ENCODE measurements at places on chromosomes 16 and 17.

DNA sequence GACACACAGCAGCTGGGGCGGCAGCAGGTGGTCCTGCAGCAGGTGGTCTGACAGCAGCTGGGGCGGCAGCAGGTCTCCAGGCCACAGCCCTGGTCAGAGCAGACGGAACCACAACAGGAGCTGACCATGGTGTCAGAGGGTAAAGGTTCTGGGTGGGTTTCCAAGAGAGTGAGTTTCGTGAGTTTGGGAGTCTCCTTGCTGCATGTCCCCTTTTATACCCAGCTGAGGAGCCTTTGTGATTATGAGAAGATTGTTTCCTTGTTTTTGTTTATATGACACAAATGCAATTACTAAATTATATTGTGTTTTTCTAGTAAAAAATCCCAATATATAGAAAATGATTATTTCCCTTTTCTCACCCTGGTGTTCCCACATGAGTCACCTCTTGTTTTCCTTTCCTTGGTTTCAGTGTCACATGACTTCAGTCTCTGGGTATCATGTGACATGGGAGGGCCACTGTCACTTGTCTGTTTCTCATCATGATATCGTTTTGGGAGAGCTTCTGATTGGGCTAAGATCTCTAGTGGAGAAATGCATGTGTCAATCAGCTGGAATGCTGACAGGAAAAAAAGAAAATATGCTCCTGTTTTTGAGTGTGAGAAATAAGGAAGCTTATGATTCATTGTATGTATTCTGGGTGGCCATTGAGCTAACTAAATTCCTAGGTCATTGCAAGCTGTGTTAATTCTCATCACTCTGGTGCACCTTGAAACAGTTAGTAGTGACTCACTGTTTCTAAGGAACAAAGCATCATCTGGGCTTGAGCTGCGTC, at the start of gene KRTAP4-6:
Gene KRTAP4-6, minus strand, starts transcription at position 185 of the 772 bp plus-strand sequence. Its CDS starts 57 bp downstream, at position 128.
- no peak for DNase-seq

GRCh38 chr17:49508866-49509587, 13.9 kb downstream of the NGFR start:
- DNase-seq: no peak

DNA sequence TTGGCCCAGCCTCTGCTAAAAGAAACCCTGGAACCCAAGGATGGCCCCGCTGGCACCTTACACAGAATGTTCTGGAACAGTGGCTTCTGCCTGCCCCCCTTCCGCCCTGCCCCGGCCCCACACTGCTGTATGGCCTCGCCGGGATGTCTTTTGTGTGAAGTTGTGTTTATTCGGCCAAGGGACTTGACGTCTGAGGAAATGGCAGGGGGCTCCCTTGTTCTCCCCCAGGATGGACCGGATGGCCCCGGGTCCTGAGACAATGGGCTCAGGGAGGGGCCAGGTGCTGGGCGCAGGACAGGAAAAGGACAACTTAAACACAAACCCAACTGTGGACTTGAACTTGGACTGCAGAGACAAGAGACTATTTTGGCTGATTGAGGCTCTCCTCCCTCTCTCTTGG, 81.6 kb upstream of the GSE1 start:
- DNase-seq: no peak

DNA sequence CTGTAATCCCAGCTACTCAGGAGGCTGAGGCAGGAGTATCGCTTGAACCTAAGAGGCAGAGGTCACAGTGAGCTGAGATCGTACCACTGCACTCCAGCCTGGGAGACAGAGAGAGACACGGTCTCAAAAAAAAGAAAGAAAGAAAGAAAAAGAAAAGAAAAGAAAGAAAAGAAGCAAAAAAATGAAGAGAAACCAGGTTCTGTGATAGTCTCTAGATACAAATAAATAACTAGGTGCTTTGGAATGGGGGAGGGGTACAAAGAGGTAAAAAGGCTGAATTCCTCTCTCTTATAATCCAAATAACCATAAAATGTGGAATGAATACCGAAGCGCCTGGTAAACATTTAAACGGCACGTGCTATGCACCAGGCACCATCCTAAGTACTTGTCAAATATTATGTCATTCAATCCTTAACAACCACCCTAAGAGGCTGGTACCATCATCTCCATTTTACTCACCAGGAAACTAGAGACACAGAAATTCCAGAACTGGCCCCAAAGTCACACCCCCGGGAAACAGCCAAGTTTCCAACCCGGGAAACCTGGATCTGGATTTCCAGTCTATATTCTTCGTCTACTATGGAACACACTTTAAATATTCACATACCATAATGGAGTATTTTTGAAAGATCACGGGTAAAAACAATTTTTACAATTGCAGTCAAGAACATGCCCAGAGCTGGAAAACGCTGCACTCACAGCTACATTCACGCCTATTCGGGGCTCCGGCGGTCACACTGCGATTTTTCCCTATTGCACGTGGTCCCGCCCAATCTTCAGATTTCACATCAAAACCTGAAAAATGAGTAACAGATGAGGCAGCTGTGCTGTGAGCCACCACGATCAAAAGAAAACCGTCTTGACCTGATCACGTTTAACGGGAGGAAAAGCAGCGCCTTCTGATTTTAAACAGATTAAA, 10.5 kb downstream of the NXN start:
- no peak for DNase-seq

- DNase-seq: no peak
Observed at GRCh38 chr17:64974750-64975317, 55.6 kb upstream of the LRRC37A3 start.

DNA sequence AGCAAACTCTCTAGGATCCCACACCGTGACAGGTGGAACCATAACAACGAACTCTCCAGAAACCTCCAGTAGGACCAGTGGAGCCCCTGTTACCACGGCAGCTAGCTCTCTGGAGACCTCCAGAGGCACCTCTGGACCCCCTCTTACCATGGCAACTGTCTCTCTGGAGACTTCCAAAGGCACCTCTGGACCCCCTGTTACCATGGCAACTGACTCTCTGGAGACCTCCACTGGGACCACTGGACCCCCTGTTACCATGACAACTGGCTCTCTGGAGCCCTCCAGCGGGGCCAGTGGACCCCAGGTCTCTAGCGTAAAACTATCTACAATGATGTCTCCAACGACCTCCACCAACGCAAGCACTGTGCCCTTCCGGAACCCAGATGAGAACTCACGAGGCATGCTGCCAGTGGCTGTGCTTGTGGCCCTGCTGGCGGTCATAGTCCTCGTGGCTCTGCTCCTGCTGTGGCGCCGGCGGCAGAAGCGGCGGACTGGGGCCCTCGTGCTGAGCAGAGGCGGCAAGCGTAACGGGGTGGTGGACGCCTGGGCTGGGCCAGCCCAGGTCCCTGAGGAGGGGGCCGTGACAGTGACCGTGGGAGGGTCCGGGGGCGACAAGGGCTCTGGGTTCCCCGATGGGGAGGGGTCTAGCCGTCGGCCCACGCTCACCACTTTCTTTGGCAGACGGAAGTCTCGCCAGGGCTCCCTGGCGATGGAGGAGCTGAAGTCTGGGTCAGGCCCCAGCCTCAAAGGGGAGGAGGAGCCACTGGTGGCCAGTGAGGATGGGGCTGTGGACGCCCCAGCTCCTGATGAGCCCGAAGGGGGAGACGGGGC, 1.3 kb downstream of the SPN start:
- DNase-seq: peak; percentile 50

DNA sequence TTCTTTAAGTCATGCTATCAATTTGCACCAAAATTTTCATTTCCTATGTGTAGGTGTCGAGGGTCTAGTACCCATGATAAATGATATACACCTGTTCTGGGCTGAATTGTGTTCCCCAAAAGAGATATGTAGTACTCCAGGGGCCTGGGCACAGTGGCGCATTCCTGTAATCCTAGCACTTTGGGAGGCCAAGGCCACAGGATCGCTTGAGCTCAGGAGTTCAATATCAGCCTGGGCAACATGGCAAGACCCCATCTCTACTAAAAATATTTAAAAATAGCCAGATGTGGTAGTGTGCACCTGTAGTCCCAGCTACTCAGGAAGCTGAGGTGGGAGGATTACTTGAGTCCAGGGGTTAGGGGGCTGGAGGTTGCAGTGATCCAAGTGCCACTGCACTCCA, 23.5 kb upstream of the KANSL1 start:
- no peak for DNase-seq

- DNase-seq: no peak
Observed at GRCh38 chr17:9792181-9792840, 919 bp upstream of the DHRS7C start.

DNA sequence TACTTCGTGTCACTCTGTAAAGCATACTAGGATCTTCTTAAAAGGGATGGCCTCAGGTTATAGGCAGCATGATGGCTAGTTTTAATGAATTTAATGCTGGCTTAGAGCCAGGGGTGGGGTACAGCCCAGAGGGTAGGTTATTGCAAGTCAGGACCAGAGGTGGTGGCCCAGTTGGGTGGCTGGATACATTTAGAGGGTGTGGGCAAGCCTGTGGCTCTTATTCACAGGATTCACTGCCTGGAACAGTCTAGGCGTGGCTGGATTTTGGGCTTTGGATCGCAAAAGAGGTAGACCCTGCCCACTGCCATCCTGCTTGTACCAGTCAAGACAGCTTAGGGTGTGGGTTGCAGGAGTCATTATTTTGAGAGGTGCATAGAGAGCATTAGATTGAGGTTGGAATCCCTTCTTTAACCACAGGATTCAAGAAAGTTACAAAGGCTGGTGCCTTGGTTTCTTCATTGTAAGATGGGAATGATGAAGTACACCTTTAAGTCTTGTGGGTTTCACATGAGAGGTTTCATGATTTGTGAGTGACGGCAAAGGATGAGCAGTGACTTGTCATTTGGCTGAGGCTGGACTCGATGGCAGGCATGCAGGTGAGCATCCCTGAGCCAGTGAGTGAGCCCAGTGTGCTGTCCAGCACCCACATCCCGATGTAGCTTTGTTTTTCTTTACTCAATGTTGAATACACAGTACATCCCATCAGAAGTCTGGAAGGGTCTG, 85.2 kb downstream of the KSR1 start:
- no peak for DNase-seq

- DNase-seq: no peak
Observed at GRCh38 chr17:58913971-58914769, 158.5 kb downstream of the PPM1E start.

GRCh38 chr16:84985079-84986065, 26.0 kb downstream of the ZDHHC7 start:
- peak; percentile 36 for DNase-seq

- DNase-seq: no peak
Observed at GRCh38 chr16:51682905-51683304, 531.8 kb upstream of the SALL1 start.

DNA sequence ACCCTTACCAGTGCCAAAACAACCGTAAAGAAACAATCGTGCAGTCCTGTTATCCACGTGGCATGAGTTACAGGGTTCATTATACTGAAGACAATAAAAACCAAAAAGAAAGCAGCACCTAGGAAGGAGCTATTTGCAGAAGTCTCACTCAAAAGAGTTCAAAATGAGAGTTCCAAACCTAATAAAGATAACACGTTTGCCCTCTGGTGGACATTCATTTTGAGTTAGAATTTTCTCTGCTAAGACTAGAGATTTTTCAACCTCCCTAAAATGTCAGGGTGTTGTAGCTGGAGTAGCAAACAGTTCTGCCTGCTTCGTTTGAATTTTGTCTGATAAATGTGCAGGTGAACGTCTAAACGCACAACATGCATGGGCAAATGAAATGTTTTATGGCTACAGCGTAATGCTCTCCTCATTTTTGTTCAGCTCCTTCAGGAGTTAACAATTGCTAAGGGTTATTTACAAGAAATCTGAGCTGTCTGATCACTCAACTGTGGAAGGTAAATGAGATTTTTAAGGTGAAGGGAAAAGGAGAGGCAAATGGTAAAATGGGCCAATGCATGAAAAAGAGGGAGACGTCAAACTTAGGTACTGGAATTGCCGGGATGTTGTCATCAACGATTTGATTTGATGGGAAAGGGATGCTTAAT, 1067.9 kb upstream of the EEF2KMT start:
- no peak for DNase-seq

DNA sequence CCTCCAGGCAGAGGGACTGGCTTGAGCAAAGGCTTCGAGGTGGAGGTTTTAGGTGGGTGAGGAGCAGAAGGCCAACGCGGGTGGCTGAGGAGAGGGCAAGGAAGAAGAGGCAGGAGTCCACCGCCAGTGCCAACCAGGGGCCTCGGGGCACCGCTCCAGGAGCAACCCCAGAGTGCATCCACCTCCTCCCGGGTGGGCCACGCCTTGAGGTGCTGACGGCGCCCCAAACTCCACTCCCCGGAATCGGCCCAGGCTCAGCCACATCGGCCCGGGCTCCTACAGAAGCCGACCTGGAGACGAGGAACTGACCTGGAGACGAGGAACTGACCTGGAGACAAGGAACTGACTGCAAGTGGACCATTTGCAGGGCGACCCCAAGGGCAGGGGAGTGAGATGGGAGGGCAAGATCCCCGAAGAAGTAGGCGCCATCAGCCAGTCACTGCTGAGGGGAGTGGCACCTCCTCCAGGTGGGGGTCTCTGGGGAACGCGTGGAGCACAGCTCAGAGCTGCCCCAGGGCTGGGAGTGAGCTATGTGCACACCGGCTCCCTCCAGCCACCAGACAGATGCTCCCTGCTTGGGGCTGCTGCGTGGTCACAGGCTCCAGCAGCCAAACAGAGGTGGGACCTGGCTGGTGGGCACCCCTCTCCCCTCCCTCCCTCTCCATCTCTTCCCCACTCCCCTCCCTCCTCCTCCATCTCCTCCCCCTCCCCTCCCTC, 29.2 kb upstream of the CBFA2T3 start:
- no peak for DNase-seq

DNA sequence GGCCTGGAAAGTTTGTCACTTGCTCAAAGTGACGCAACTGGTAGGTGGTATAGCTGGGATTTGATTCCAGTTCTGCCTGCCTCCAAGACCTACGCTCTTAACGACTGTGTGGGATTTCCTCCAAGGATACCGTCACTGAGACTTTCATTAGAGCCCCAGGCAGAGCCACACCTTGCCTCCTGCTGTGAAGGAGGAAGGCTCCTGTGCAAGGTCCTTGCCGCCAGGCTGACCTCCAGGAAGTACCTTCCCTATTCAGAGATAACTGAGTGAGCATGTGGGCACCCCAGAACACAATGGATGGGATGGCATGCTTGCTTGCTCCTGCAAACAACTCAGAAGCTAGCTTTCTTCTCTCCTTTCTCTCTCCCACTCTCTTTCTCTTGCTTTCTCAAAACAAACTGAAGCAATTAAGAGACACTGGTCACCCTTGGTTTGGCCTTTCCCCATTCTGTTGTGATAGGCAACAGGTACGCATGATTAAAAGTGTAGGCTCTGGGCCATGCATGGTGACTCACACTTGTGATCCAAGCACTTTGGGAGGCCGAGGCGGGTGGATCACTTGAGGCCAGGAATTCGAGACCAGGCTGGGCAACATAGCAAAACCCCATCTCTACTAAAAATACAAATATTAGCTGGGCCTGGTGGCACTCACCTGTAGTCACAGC, 30.7 kb downstream of the CACNG3 start:
- DNase-seq: no peak

DNA sequence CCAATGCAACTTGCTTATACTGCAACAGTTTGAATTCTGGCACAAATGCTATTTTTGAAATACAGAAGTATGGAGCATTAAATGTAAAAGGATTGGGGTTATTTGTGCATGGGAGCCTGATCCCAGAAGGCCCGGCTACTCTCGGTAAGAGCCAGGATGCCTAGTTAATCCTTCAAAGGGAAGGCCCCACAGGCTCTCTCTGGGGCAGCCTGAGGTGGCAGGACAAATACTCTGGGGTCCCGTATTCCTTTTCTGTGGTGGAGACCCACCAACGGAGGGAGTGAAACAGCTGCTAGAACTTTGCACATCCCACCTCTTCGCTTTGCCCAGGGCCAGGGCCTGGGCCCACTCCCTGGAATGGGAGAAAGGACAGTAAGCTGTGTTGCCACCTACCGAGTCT, 30.4 kb downstream of the ERN1 start:
- no peak for DNase-seq

GRCh38 chr17:9517396-9517795, 58.2 kb downstream of the STX8 start:
- no peak for DNase-seq

GRCh38 chr16:52834736-52835465, 217.8 kb downstream of the CHD9NB start:
- no peak for DNase-seq

All from CD14-positive monocyte (primary cell).